ENCODE measurements at places on chromosomes 11 and 22.

- DNase-seq, result no peak
Measured at GRCh38 chr11:69985641-69986439, 92.3 kb upstream of the ANO1 start.

DNA sequence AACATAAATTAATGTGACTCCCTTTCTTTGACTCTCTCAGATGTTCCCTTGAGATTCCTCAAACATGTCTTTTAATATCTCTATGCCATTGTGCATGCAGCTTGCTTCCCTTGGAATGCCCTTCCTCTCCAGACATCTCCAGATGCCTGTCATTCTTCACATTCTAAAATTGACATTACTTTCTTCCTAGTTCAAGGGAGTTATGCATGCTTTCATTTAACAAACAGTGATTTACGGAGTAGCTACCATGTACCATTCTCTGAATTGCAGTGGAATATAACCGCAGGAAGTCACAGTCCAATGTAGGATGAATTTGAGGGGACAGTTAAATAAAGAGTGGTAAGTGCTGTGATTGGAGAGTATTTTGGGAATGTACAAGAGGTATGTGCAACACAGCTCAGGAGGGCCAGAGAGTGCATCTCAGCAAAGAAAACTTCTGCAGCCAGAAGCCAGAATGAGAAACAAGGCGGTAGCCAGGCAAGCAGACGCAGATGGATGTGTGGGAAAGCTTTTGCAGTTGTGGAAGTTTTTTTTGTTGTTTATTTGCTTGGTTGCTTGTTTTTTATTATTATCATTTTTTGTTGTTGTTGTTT, 18.7 kb downstream of the MMP10 start:
- no peak for DNase-seq

DNA sequence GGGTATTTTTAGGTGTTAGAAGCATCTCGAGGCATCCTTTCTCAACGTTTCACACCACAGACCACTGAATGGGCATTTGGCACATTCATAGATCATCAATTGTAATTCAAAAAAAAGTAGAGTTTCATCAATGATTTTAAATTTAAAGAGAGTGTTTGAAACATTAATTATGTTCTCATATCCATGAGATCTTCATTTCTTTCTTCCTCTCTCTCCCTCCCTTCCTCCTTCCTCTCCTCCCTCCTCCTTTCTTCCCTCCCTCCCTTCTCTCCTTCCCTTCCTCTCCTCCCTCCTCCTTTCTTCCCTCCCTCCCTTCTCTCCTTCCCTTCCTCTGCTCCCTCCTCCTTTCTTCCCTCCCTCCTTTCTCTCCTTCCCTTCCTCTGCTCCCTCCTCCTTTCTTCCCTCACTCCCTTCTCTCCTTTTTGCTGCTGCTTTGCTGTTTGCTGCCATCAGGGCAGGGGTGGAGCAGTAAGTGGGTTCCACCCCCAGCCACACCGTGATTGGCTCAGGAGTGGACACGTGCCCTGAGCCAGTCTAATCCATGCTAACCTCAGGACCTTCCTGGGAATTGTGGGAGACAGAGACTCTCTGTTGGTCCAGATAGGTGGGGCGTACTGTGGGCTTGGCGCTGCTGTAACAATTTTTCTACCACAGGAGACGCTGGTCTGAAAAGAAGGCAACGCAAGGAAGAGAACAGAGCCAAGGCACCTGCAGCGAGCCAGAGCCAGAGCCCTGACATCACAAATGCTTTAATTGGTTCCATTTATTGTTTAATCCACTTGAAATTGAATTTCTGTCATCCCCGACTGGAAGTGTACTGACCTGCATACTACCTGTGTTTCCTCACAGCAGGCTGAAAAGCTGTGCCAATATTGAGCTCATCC, 33.7 kb upstream of the APOBEC3A start:
- no peak for DNase-seq

DNA sequence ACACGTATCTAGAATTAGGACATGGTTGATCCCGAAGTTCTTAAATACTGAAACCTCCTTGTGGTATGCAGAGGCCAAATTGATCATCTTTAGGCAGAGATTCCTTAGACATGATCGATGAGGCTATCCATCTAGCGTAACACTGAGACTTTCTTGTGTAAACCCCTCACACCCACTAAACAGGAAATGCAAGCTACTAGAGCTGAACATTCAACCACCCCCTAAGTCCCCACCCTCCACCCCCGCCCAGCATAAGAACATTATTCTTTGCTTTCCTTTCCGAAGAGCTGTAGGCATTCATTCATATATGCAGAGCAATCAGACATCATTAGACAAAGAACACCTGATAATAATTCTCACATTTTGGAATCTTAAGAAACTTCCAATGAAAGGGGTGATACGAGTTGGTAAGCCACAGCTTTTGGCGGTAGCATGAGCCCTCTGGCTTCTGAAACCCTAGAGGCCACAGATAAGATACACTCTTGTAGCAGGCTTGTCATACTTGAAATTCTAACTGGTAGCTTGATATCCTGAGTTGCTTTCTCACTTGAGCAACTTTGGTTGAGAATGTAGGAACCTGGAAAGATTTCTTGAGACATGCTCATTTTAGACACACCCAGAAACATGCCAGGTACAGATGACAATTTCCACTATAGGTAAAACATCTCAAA, 42.2 kb downstream of the FLI1 start:
- no peak for DNase-seq

DNA sequence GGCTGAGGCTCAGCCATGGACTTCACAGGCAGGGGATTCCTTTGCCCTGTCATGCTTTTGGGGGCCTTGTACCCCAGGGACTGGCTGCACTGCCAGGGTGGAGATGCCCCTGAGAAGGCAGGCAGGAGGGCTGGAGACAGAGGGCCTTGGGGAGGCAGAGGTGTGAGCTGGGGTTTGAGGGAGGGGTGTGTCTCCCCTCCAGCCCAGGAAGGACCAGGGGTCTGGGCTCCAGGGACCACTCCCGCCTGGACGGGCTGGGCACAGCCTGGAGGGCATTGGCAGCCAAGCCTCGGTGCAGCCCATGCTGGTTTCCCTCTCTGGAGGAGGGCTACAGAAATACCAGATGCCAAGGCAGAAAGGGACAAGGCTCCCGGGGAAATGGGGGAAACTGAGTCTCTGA, 19.5 kb downstream of the OTUB1 start:
- DNase-seq, result no peak

GRCh38 chr11:85663080-85663752, 1.7 kb downstream of the CREBZF start:
- no peak for DNase-seq

- DNase-seq, result no peak
Measured at GRCh38 chr11:9656864-9657263, 7.0 kb upstream of the SWAP70 start.

DNA sequence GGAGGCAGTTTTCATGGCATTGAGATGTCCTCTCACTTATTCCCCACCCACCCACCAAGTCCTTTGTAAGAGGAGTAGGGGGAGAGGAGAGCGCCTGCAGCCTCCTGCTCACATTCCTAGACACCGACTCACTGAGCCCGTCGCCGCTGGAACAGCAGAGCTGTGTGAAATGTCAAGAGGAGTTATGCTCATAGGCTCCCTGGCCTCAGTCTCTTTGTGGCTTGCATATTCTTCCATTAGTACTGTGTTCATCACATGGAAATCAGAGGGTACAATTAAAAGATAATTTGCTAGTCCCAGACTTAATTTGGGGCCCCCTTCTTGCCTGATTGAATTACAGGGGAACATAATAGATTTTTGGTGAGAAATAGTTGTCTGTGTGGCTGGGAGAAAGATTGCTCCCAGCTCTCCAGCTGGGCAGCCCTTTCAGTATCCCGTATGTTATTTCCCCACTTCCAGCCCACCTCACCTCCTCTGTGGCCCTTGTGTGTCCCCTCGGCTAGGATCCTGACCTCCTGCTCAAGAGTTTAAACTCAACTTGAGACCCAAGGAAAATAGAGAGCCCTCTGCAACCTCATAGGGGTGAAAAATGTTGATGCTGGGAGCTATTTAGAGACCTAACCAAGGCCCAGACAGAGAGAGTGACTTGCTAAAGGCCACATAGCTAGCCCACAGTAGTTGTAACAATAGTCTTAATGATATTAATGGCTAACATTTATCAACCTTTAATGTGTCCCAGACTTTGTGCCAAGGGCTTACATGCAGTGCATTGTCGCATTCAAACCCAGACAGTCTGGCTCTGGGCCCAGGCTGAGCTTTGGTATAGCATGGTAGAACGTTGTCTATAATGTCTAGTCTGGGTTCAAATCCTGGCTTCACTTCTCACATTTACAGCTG, 32.2 kb downstream of the LIMK2 start:
- DNase-seq, result no peak

- no peak for DNase-seq
Measured at GRCh38 chr11:115155978-115156377, 348.2 kb downstream of the CADM1 start.

- DNase-seq, result no peak
Measured at GRCh38 chr11:34223021-34223813, 117.8 kb downstream of the NAT10 start.

DNA sequence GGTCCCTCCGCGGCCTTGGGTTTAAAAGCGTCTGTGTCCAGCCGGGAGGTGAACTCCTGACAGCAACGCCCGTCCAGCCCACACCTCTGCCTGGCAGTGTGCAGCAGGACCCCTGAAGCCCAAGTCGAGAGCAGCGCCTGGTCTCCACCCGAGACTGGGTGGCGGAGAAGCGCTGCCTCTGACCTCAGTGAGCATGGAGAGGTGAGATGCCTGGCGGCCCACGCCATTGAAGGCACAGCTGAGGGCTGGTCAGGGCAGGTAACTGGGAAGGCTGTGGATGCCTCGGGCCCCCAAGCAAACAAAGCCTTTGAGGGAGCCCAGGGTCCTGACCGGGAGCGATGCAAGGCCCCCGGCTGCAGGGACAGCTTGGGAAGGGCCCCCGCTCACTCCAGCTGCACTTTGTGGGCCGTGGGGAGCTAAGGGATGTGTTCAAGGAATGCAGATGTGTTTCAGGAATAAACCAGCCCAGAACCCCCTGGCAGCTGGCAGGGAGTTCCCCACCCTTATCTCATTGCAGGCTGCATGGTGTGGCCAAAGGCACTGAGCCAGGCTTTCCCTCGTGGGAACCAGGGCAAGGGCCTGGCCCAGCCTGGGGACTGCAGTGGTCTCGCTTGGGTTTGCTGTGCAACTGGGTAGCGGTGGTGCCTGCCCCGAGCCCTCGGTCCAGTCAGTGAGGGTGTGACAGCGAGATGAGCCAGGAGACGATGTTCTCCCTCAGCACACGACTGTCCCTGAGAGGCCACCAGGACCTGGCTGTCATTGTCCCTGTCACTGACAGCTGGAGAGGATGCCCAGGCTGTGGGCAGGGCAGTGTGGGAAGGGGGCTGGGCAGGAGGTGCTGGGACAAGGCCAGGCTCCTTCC, 92.5 kb downstream of the WNT7B start:
- no peak for DNase-seq

DNA sequence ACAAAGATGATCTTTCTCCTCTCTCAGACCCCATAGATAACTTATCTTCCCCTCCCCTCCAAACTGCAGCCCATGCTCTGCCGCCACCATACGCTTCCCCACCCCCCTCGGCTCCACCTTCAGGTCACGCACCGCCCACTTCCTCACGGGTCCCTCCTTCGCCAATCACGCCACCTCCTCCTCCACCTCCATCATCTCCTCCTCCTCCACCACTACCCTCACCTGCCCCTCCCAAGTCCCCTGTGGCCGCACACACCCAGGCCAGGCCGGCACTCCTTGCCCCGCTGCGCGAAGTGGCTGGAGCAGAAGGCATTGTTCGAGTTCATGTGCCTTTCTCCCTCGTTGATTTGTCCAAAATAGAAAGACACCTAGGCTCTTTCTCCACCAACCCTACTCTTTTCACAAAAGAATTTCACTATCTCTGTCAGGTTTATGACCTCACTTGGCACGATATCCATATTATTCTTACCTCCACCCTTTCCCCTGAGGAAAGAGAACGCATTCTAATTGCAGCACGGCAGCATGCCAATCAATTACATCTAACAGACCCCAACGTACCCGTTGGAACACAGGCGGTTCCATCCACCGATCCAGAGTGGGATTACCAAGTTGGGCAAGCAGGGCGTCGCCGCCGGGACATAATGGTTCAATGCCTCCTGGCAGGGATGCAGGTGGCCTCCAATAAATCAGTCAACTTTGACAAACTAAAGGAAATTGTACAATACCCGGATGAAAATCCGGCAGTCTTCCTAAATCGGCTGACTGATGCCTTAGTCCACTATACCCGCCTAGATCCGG, 12.3 kb upstream of the OR56A3 start:
- DNase-seq, result no peak

DNA sequence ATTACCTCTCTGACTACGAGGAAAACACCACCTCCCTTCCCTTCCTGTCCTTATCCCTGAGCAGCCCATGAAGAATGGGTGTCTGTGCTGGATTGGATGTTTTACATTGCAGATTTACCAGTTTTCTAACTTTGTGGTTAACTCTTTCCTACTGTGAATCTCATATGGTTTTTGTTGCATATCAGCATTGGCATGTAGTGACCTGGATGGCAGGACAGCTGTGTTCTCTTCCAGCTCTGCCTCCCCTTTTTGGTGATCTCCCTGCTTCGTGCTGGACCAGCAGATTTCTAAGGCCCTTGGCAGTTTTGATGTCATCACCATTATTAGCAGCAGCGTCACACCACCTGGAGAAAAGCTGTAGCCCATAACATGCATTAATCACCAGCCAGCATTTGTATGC, 26.7 kb downstream of the OR6Q1 start:
- no peak for DNase-seq

GRCh38 chr11:24779791-24780190, 282.9 kb downstream of the LUZP2 start:
- DNase-seq, result no peak

DNA sequence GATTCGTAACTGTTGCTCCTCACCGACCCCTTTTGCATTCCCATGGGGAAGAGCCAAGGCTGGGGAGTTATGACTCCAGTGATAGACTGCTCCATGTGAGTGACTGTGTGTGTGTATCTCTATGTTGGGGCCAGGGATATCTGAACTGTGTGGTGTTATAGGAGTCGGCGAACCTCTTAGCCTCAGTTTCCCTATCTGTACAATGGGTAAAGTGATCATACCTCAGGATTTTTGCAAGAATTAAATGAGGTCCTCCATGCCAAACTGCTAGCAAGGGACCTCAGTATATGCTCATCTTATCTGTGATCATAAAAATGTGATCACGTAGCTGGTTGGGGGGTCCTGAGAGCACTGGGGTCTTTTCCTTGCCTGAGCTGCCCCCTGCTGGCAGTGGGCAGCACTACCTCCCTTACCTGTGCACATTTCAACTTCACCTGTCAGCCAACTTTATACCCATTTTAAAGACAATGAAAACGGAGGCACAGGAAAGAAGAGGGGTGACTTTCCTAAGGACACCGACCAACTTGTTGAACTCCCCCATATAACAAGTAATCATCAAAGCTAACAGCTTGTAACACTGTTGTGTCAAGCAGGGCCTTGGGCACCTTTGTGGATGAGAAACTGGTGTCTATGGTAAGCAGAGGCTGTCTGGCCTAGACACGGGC, 1.4 kb upstream of the DPP3 start:
- DNase-seq, result no peak

- DNase-seq, result no peak
Measured at GRCh38 chr11:27413218-27413617, 50.2 kb upstream of the CCDC34 start.

DNA sequence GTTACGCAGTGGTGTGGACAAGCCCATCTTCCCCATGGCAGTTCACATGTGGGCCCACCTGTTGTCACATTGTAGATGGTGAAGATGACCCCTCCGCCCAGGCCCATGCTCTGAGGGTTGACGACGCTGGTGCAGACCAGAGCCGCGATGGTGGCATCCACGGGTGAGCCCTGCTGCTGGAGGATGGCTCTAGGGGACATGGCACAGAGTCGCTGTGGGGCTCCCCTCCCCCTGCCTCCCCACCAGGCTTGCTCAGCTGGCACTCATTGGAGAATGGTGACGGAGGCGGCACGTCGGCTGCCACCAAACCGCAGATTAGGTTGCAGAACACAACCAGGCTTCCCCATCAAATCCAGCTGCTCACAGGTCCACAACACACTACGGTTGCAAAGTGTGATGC, 11.1 kb downstream of the GGT5 start:
- no peak for DNase-seq
